ENCODE measurements at places on chromosomes 1 and 21.

DNA sequence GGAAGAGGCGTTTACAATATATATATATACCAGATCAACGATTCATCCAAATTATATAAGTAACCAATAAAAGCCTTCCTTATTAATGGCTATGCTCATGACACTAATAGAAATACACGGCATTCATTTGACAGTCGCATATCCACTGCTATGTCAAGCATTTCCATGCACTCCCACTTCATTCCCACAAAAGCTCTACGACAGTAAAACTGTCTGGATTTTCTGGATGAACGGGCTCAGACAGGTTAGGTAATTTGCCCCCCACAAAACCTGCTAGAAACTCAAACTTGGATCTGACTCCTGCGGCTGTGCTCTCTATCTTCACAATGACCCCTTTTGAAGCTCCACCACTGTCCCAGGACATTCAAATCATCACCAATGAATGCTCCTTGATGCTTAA is 11.4 kb downstream of the DNAJC11 start:
- DNase-seq = no peak

DNA sequence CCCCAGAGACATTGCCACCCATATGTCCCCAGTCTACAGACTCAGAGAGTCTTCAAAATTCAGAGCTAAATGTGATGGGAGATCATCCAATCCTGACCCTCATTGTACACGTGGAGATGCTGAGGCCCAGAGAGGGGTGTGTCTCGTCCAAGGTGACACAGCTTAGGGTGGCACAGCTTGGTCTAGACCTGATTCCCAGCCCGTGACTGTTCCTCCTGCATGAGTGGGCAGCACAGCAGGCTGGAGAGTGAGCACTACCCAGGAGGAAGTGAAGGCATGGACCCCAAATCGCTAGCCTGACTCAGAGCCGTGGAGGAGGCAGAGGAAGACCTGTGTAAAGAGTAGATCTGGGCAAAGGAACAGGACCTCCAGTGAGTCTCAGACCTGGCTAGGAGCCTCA is 16.4 kb downstream of the S100A7 start:
- DNase-seq = no peak

- no peak for DNase-seq
These were observed 40.0 kb upstream of the RHOU start for GRCh38 chr1:228695015-228695955.

DNA sequence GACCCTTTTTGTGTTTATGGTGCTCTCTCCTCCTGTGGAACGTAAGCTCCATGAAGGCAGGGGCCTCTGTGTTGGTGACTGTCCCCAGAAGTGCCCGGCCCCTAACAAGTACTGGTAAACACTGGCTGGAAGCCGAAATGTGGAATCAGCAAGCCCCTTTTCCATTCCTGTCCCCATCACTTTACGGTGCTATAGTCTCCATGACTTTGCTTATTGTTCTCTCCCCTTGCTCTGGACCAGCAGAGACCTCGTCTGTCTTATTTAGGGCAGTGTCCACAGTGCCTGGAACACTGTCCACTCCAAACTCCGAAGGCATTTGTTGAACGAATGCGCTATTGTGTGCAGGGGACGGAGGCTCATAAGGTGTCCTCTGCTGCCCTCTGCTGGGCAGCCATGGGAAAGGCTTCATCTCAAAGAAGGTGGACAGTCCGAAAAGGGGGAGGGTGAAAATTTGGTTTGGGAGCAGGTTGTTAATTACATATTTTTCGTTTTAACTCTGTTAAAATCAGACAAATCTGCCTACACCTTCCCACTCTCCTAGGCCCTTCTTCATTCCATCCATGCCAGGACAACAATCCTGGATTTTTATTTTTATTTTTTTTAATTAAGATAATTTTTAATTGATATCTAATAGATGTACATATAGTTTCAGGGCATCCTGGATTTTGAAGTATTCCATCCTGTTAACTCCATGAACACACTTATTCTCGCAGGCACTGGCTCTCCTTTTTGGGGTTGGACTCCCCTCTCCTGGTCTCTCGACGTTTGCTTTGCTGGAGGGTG is 115.6 kb downstream of the PGBD5 start:
- peak; percentile 91 for DNase-seq

DNA sequence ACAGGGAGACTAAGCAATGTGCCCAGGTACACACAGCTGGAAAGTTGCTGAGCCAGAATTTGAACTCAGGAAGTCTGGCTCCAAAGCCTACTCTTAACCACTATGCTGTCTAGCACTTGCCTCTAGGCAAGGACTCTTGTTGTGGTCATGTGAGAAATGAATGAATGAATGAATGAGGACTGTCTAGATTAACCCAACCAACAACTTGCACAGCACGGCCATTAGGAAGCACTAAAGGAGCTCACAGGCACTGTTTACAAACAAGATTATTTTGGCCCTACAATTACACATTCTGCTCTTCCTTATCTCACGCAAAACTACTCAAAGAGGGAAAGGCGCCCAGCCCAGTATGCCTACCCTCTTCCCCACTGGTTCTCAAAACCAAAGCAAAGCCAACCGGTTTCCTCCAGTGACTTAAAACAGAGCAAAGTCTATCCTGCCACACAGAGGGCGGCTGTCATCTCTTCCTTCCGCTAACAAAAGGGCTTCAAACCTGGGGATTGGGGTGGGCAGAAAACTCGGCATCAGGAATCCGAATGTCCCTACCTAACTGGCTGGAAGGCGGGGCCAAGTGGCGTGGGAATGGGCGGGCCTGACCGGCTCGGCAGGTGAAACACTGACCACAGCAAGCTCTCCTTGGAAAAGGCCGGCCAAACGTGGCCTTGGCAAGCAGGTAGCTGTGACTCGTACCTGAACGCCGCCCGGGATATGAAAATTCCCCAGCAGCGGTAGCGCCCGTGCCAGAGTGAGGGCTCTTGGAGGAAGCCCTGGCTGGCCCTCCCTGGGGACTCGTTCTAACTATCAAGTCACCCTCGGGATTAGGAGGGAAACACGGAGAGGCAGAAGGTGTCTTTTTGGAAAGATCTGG is 948 bp downstream of the STK40 start:
- peak; percentile 35 for DNase-seq
